ENCODE measurements at places on chromosomes 6 and 20.

- no peak for DNase-seq
Measured at GRCh38 chr20:13554076-13554475, 84.7 kb downstream of the TASP1 start.

DNA sequence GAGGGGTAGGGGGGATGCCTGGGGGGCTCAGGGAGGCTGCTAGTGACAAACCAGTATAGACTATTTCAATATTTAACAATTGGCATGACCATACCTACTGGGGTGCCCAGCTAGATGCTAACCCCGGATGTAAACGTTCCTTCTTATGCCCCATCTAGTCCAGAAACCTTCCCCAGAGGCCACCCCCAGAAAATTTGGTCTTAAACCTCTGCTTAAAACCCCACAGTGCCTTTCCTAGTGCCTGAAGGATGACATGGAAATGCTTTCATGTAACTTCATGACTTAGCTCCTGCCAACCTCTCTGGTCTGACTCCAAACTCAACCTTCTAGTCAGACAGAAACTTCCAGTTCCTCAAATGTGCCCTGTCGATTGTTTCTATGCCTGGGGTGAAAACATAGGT, 52.0 kb downstream of the JPH2 start:
- DNase-seq: peak; percentile 6

DNA sequence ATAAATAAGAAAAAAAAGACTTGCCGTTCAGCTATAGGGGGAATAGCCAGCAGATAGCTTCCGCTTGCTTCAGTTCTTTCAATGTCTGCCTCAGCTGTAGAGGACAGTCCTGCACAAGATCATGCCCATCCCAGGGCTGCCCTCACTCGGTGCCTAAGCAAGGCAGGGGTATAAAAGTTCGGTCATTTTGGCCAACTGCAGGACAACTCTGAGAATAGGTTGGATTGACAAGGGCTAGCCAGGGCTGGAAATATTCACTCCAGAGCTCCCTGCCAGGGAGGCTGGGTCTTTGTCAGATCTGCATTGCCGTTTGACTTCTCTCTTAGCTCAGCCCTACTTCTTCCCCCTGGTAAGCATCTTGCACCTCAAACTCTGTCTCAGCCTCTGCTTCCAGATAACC, 8.4 kb downstream of the PROCR start:
- no peak for DNase-seq

DNA sequence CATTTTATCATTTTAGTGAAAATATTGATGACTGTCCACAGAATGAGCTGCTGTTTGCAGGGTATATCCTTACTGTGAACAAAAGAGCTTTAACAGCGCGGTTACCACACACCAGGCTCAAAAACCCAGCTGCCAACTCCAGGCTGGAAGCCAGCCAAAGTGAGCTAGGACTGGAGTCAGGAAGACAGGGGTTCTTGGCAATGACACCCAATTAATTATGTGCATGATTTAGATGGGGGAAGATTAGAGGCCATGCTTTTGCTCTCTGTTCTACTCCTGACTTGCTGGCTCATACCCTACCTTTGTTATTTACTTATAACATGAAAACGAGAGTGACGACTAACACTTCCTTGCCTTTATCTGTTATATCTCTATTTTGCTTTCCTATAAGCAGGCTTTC, 128.9 kb upstream of the SHLD1 start:
- DNase-seq: peak; percentile 98

- DNase-seq: no peak
Measured at GRCh38 chr6:53044071-53044470, 21.1 kb upstream of the FBXO9 start.

- peak; percentile 59 for DNase-seq
Measured at GRCh38 chr6:31660381-31661261, at the start of gene C6orf47. TSS of gene C6orf47 (minus strand) at chr6:31660778. CDS start at chr6:31659947, 831 bp downstream.

- DNase-seq: no peak
Measured at GRCh38 chr6:15294504-15294903, 48.6 kb downstream of the JARID2 start.

- DNase-seq: no peak
Measured at GRCh38 chr6:42135722-42136121, 6.7 kb downstream of the C6orf132 start.

DNA sequence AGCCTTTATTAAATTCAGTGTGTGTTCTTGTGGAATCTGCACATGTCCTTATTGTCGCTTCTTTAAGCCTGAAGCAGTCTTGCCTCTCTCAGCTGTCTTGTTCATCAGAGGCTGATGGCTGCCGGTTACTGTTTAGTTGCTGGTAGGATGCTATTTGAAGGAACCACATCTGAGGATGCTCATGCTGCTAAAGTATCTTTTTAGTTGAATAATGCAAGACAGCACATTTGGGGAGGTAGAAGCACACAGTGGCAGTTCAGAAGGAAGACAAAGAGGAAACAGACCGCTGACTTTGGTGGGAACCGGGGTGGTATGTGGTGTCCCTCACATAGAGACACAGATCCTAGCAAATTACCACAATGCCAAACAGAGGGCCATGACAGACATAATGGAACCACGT, 144.2 kb upstream of the HDDC2 start:
- DNase-seq: no peak

DNA sequence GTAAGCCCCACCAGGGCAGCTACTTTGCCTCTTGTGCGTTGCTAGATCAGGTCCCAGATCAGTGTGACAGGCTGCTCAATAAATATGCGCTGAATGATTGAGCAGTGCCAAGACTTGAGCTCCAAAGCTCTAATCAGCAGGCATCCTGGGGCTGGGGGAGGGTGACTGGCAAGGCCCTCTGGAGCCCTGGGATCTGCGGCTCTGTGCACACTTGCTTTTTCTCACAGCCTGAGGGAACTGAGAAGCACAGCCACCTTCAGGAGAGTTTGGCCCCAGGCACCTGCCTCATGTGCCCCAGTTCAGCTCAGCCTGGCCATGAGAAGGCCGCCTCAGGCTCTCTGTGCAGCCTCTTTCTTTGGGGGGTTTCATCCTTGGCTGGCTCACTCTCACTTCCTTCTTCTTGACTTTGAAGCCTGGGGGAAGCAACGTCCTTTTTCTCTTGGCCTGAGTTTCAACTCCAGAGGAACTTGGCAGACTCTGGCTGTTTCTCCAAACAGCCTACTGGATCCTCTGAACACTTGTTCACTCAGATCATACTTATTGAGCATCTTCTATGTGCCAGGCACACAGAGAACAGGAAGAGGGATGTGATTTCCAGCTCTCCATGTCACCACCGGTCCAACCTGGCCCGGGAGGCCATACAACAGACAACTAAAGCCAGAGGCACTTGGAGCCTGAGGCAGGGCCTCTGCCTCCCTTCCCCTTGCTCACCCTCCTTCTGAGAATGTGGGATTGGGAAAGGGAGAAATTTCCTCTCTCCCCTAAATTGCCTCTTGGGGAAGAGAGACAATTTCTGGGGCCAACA, 114.0 kb downstream of the VEGFA start:
- DNase-seq: no peak

- DNase-seq: no peak
Measured at GRCh38 chr6:167049275-167049674, 50.1 kb downstream of the CEP43 start.

DNA sequence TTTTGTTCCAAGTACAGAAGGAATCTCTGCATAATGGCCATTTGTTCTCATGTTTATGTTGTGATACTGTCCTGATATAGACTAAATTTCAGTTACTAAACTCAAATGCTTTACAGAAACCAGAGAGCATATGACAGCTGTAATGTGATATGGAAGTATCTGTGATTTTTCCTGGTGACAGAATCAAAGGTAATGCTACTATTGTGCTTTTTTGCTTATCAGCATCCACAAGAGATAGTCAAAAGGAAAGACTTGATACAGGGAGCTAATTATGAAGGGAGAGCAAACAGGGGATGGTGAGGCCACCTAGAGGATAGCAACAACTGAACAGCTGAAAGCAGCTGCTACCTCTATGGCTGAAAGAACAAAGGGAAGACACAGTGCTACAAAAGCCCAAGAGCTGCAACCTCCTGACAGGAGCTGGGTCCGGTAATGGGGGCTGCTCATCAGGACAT, 181.4 kb downstream of the PHF3 start:
- no peak for DNase-seq

DNA sequence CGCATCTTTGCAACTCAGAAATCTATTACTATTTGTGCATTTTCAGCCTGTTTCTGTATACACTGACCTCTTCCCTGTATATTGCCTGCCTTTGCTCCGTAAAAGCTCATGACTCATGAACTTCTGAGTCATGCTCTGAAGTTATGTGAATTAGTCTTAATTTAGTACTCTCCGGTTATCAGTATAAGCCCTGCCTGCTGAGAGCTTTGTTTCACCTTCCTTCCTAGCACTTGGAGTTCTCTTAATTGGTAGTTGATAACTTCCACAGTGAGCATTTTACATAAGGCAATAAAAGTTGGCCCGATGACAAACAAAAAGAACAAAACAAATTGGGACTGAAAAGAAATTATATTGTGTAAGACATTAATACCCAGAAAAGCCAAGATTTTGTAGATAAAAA, 231.4 kb downstream of the GJA1 start:
- no peak for DNase-seq

GRCh38 chr6:107819964-107820337, 4.2 kb downstream of the SCML4 start:
- no peak for DNase-seq

DNA sequence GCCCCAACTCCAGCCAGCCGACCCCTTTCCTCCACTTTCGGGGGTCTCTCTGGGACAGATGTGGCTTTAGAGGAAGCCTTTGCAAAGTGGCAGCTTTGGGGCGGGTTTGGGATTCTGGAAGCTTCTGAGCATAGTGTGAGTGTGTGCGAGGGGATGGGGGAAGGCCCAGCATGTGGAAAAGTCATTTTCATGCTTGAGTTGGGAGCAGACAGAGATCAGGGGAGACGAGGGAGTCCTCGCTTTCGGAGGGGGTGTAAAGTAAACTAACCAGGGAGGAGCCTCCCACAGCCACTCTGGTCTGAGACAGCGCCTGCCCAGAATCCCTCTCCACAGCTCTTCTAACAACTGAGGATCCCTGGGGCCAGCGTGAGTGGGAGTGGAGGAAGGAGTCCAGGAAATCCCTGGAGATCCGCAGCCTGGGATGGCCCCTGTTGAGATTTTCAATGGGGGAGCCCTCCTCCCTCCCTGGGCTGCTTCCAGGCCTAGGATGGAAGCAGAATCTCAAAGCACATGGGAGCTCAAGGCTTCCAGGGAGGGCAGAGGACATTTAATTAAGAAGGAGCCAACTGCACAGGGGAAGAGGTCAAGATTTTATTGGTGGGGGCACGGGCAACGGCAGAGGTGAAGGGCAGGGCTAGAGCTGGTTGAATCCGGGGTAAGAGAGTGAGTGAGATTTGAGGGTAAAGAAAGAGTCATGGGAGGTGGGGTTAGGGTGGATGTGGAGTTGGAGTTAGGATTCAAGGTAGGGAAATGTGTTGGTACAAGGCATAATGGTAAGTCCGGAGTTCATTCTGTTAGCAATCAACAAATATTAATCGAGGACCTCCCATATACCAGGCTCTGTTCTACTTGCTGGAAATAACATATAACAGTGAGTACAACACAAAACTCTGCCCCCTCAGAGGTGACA, 102.3 kb upstream of the FOXP4 start:
- no peak for DNase-seq

GRCh38 chr6:132734694-132735236, 20.9 kb upstream of the VNN1 start:
- no peak for DNase-seq

DNA sequence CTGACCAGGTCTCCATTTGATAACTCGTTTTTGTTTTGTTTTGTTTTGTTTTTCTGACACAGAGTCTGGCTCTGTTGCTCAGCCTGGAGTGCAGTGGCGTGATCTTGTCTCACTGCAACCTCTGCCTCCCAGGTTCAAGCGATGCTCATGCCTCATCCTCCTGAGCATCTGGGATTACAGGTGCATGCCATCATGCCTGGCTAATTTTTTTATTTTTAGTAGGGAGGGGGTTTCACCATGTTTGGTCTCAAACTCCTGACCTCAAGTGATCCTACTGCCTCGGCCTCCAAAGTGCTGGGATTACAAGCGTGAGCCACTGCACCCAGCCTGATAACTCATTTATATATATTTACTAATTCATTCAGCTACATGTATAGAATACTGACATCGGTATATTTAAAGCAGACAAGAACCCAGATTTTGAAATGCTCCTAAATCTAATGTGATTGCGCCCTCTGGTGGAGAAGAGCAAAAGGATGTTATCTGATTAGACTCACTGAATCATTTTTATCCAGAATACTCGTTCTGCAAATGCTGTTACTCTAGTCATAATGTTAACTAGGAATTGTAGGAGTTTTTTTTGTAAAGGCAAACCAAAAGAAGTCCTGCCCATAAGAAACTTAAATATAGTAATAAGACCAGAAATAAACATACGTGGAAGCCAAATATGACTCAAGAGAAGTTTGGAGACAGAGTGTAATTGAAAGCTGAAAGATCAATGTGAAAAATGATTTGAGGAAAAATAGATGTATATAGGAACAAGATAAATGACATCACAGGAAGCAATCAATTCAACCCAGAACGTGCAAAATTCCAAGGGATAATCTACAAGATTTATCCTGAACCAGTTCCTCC, 5.3 kb upstream of the COL12A1 start:
- peak; percentile 47 for DNase-seq

- no peak for DNase-seq
Measured at GRCh38 chr20:62408055-62408454, 970 bp upstream of the CABLES2 start.

GRCh38 chr6:24497254-24497970, 2.6 kb downstream of the ALDH5A1 start:
- no peak for DNase-seq
